ENCODE measurements at places on chromosomes 1 and 21. TPM values are rescaled to one million over a fixed set of nuclear protein-coding genes. Genes with fewer than 3 reads are reported as not detected.

Gene TLR5
- 0.14 TPM for total RNA-seq

Gene JAM2
- 1.9 TPM for total RNA-seq

Gene OVAAL
- not detected for total RNA-seq

Gene OR10J1
- total RNA-seq, result not detected

Gene COL9A2
- 0.78 TPM for total RNA-seq

Gene VTCN1
- not detected for total RNA-seq

Gene ELAVL4
- total RNA-seq, result not detected

Gene GIPC2
- total RNA-seq, result 1.2 TPM

Gene ATP1A2
- not detected for total RNA-seq

Gene A3GALT2
- total RNA-seq, result not detected

Gene AIM2
- 0.46 TPM for total RNA-seq

Gene P3H1
- 348 TPM for total RNA-seq

Gene CYP4A22
- total RNA-seq, result not detected

Gene NTMT2
- not detected for total RNA-seq

Gene LCE1D
- total RNA-seq, result not detected

Gene PTGER3
- total RNA-seq, result under 0.01 TPM

Gene DNASE2B
- not detected for total RNA-seq

Gene TRIM67
- not detected for total RNA-seq

Gene CRYAA
- not detected for total RNA-seq

Gene CR2
- total RNA-seq, result not detected

Gene TACSTD2
- 0.18 TPM for total RNA-seq
